ENCODE measurements at places on chromosomes 12 and 14.

- no peak for DNase-seq
These were observed 614 bp upstream of the ARF6 start for GRCh38 chr14:49892301-49892635.

GRCh38 chr12:112001576-112001975, 11.4 kb downstream of the TMEM116 start:
- DNase-seq = no peak

GRCh38 chr12:12636641-12637040, 25.0 kb downstream of the CREBL2 start:
- no peak for DNase-seq

GRCh38 chr14:57568554-57568953, 74.9 kb upstream of the CCDC198 start:
- DNase-seq = no peak

DNA sequence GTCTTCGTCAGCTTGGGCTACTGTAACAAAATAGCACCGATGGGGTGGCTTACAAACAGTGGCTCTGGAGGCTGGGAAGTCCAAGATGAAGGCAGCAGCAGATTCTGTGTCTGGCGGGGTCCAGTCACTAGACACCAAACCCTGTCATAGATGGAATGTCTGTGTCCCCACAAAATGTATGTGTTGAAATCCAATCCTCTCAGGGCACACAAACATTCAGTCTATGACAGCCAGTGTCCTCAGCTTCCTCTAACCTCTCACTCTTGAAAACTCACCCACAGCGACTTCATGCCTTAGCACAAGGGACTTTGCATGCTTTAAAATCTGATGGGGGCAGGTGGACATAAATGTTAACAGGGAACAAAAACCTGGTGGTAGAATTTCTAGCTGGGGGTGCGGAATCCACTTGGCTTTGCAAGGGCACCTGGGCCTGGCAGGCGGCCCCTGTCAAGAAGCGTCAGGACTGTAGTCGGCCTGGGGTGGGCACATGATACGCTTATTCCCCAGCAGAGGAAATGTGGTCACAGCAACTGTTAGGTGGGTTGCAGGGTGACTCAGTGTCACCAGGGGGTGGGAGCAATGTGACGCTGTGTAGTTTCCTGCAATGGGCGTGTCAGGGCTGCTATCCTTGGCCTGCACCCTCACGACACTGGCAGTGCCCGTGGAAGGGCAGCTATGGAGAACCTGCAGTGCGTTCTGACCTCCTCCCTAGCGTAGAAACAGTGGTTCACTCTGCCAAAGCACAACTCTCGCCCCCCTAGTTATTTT, 17.7 kb downstream of the RIN3 start:
- peak; percentile 65 for DNase-seq

DNA sequence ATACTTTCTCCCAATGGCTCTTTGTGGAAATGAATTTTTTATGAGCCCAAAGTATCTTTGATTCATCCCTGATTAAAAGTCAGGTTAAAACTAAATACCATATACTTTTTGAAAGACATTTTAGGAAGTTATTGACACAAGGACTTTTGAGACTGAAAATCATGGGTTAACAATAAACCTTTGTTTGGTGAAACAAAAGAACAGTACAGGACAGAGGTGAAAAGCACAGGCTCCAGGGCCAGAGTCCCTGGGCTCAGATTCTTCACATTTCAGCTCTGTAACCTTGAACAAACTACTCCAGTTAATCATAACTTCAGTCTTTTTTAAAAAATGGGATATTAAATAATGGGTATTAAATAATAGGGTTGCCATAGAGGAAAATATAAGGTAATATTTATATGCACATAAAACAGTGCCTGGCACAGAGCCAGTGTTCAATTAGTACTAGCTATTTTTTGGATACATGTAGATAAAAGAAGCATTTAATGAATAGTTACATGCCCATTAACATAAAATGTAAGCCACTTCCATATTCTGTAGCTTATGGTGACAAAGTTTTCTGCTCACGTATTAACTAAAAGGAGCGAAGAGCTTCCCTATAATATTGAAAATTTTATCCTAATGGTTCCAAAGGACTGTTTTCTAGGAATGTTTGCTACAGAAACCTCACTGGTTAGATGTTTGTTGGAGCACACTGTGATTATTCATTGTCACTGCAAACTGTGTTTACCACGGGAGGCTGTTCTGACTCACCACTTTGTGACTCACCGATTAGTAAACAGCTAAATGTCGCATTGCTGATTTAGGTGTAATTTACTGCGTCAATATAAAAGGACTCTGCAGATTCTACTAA, 255.4 kb downstream of the DAD1 start:
- DNase-seq = no peak

- no peak for DNase-seq
These were observed 283.3 kb downstream of the ATP23 start for GRCh38 chr12:58224536-58225105.

- no peak for DNase-seq
These were observed 207.2 kb downstream of the AACS start for GRCh38 chr12:125272383-125272933.

DNA sequence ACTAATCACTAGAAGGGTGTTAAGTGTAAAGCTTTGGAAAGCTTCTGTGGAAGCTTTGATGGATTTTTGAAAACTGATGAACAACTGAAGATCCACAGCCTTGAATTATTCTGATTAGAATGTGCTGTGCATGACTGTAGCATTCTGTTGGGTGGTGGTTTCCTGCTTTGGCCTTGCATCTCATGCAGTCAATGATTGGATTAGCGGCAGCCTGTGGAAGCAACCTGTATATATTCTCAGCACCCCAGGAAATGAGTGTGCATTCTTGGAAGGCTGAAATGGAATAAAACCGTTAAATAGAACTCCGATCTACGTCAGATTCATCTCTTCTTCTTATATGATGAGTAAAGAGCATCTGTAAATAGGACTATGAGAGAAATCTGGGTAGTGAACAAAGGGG, 120.2 kb downstream of the SLC16A7 start:
- no peak for DNase-seq

DNA sequence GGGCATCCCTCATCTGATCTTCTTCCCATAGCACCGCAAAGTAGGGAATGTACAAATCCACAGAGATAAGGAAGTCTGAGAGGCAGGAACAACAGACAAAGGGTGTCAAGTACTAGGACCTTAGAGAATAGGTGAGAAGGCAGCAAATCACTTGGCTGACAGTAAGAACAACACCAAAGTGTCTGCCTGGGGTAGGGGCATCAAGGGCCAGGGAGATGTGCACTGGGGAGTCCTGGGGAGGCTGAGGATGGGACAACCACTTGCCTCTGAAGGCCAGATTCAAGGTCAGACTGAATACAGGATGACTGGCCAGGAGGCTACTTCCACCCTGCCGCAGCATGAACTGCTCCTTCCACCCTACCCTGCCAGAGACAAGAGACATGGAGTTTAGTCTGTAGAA, 1040.8 kb downstream of the BCL11B start:
- no peak for DNase-seq

GRCh38 chr12:2507814-2508213, 287.0 kb upstream of the FKBP4 start:
- DNase-seq = no peak

- no peak for DNase-seq
These were observed 751 bp upstream of the HRK start for GRCh38 chr12:116881877-116882507.

DNA sequence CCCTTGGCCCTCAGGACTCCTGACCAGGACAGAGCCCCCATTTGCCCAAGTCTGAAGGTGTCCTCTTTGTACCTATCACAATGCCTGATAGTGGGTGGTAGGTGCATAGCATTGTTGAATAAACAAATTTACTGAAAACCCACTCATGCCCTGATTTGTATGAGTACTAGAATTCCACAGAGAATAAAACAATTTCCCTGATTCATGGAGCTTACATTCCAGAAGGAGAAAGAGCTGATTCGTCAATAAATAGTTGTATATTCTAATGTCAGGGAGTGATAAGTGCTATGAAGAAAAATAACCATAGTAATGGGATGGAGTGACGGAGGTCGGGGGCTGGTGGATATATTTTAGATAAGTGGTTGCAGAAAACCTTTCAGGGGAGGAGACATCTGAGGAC, 117.0 kb downstream of the SRGAP1 start:
- no peak for DNase-seq

DNA sequence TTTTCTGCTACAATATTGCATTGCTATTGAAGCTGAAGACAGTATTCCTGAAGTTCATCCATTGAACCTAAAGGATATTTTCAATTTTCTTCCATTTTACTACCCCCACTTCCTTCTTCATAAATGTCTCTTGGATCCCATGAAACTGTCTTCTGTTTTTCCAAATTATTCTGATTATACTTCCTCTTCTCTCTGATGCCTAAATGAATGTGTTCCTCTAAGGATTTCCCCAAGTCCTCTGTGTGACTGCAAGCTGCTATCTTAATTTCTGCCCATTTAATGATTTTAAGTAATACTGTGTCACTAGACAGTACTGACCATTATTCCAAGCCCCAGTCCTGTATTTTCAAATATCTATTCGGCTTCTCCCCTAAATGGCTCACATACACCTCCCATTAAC, 102.9 kb downstream of the TAOK3 start:
- DNase-seq = no peak

DNA sequence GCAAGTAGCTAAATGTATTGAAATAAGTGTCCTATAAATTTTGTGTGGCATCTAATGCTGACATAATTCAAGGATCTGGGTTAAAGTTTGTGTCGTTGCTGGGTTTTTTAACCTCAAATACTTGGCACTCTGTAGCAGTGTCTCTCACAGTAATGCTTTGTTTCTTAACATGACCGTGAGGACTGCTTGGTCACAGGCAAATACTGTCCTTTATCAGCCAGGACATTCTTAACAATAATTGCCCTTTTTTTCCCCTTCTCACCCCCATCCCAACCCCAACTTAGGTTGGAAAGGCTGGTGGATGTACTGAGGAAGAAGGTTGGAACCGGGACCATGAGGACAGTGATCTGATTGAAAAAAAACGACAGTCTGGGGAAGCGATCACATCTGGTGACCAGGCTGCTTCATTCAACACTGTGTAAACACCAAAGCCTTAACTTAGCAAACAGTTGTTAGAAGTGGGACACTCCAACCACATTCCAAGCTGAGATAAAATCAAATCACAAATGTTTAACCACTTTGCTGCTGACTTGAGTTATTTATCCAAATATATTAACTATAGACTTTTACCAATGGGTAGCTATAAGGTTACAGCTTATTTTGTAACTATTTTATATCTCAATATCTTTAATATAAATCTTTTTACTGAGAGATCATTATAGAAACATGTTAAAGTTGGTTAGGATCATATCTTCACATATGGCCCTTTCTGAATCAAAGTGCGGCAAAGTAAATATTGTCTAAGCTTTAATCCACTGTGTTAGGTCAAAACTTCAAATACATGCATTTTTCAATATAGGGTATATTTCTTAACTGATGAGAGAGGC, 48.2 kb downstream of the FOXA1 start:
- no peak for DNase-seq

GRCh38 chr12:46404225-46404631, 31.7 kb upstream of the SLC38A2 start:
- DNase-seq = no peak

GRCh38 chr12:10067942-10068341, 30.8 kb downstream of the CLEC1A start:
- DNase-seq = no peak

GRCh38 chr12:88142610-88142991, 494 bp downstream of the TMTC3 start:
- peak; percentile 3 for DNase-seq

- no peak for DNase-seq
These were observed 28.2 kb downstream of the SOX5 start for GRCh38 chr12:23921099-23921856.

- no peak for DNase-seq
These were observed 25.4 kb downstream of the CDC42BPB start for GRCh38 chr14:103031956-103032355.

GRCh38 chr12:94271351-94271750, 123.0 kb downstream of the PLXNC1 start:
- DNase-seq = no peak

- DNase-seq = no peak
These were observed 1.7 kb upstream of the SLC38A2 start for GRCh38 chr12:46374310-46374709.

GRCh38 chr12:78898416-78898815, 33.8 kb downstream of the SYT1 start:
- no peak for DNase-seq

DNA sequence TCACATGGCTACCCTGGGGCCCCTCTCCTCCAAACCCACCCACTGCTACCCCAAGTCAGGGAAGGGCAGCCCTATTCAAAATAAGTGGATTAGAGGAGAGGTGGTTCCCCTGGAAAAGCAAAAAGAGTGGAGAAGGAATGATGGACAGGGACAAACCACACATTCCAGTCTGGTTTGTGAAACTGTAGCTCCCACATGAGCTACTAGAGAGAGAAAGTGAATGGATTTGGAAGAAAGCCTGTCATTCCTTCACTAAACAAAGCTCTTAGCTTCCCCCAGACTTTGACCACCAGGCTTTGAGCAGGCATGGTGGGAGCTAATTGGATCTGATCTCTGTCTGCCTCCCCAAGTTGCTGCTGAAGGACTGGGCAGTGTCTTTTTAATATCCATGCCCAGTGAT, 28.0 kb downstream of the CCDC63 start:
- DNase-seq = no peak

- no peak for DNase-seq
These were observed 246.0 kb upstream of the DAAM1 start for GRCh38 chr14:58942516-58942915.

Data from activated CD8-positive, alpha-beta memory T cell treated with anti-CD3 and anti-CD28 coated beads for 1 hour (primary cell).